NCI-H2081 treated with DMSO at 0.1 percent for 48 hours (cell line): ENCODE measurements at places on chromosomes 1 and 21.

DNA sequence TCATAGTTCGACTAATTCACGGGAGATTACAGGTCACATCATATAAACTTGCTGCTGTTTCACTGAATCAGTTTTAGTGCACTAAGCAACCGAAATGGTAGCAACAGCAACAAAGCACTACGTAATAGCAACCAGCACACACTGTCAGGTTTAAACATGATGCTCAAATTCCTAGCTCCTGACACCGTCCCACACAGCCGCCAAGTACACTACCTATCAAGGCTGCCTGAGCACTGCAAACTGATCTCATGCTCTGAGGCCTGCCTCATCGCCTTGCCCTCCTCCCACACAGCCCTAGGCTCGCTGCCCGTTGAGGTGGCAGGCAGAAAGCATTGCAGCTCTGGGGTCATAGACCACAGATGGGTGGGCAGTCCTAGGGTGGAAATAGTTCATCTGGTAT, 12.4 kb downstream of the LAMC2 start:
- no peak for DNase-seq

- DNase-seq: no peak
Measured at GRCh38 chr1:113792471-113792870, 19.8 kb downstream of the RSBN1 start.

DNA sequence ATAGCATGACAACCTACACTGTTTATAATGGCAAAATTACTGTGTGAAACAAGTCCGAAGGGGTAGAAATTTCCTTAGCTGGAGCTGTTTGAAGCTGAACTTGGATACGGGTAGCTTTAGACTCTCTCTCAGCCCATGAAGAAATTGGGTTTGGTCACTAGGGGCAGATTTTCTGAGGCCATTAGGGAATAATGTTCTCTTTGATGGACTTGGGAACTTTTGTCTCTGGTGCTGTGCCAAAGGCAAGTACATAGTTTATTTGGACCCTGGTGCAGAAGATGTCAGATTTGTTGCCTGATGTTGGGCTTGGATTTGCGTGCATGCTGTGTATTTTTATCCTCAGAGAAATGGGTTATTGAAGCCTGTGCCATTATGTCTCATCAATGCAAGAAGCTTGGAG, 109.6 kb downstream of the VPS13D start:
- no peak for DNase-seq

- DNase-seq: no peak
Measured at GRCh38 chr1:92482665-92483609, 3.8 kb downstream of the GFI1 start.

DNA sequence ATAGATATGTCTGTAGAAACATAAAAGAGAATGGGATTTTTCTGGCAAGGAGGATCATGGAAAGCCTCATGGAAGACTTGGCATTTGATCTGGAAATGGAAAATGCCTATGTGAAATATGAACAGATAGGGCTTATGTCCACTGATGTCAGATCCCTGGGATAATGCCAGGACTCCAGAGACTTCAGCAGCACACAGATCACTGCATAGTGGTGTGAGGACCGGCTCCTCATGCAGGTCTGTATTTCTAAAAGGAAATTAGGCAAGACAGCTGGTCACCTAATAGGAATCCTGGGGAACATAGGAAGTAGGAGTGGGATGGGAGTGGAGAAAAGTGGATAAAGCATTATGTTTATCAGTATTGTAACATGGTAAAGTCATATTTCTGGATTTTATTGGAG, 56.8 kb upstream of the IPO9 start:
- no peak for DNase-seq

- DNase-seq: no peak
Measured at GRCh38 chr1:202438393-202439174, 90.1 kb downstream of the PPP1R12B start.

DNA sequence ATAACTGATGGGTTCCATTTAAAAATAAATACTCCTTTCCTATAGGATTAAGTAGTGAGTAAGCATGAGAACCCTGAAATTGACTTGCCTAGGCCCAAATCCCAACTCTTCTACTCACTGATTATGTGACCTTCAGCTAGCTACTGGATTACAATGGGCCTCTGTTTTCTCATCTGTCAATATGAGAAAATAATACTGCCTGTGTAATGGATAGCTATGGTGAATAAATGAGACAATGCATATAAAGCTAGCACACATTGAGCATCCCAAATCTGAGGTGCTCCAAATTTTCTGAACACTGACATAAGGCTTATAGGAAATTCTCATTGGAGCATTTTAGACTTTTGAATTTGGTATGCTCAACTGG, 5.3 kb upstream of the LRRC8C start:
- DNase-seq: no peak

- DNase-seq: no peak
Measured at GRCh38 chr1:47871799-47872353, 125.3 kb downstream of the TRABD2B start.

DNA sequence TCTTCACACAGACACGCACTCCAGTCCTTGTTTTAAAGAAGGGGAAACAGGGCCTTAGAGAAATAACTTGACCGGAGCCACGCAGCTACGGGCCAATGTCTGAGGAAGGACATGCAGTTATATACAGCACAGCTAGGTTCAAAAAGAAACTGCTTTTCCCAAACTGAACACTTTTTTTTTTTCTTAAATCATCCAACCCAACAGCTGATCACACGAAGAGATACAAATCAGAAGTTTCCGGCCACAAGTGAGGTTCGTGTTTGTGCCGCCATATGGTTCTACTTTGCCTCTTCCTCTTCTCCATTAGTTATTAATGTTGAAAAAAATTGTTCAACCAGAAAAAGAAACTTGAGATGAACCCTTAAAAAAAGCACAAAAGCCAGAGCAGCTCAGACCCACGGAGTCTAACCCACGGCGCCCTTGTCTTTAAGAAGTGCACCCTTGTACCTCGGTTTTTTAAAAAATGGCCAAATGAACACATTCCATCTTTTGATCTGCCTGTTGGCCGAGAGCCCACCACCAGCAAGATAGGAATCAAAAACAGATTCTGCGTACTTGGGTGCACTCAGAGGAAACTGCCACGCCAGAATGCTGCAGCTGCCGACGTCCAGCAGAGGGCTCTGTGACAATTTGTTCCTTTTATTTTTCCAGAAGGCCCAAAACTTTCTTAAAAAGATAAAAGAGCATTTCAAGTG, 78.9 kb downstream of the SLC66A1 start:
- no peak for DNase-seq

DNA sequence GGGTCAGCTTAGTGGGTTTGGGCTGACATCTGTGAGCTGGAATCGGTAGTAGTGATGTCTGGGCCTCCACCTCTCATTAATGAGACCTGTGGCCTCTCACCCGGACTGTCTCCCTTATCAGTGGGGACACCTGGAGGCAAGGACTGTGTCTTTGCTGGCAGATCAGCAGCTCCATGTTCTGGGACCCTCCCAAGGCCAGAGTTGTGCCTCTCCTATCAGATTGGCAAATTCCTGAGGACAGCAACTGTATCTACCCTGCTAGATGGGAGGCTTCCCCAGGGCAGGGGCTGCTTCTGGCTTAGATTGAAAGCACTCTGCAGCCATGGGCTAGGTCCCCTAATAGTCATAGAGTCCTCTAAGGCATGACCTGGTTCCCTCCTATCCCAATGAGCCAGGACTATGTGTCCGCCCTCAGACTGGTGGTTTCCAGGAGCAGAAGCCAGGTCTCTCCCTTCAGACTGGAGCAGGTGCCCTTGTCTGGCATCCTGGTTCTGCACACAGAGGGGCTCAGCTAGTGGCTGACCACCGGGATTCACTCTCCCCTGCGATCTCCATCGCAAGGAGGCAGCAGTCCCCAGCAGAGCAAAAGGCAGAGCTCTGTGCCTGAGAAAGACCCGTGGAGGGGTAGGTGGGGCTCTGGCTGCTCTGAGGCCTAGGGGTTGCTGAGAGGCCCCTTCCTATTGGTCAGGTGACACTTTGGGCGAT, 5.8 kb downstream of the DRAXIN start:
- DNase-seq: no peak

- no peak for DNase-seq
Measured at GRCh38 chr1:185110145-185110544, 46.6 kb downstream of the TRMT1L start.

- no peak for DNase-seq
Measured at GRCh38 chr1:230061801-230062200, 5.2 kb upstream of the GALNT2 start.

GRCh38 chr1:23111600-23112535, 56.8 kb downstream of the LUZP1 start:
- DNase-seq: no peak

DNA sequence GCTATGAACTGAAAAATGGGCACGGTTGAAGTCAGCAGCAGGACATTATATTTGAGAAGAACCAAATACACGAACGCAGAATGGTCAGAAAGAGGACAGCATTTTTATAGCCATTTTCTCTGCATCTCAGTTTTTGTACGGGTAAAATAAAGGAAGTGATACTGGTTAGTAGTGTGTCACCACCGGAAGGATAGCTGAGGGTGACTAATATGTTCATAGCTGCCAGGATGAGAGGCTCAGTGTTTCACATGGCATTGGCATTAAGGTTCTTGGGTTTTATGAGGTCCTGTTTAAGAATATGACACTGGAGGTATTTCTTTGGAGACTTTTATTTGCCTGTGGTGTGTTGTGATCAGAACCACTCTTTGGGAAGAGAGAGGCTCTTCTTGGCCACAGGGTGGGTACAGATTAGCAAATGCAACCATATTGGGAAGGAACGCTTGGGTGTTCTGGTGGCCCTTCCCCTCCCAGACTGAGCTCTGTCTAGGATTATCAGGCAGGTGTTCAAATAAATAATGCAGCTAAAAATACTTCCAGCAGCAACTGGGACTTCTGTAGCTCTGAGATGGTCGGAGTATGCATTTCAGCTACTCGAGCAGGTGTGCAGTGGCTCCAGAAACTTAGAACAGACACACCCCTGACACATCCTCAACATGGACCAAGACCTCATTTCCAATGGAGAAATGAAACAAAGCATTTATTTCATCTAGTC, 158.2 kb downstream of the PBX1 start:
- DNase-seq: no peak

DNA sequence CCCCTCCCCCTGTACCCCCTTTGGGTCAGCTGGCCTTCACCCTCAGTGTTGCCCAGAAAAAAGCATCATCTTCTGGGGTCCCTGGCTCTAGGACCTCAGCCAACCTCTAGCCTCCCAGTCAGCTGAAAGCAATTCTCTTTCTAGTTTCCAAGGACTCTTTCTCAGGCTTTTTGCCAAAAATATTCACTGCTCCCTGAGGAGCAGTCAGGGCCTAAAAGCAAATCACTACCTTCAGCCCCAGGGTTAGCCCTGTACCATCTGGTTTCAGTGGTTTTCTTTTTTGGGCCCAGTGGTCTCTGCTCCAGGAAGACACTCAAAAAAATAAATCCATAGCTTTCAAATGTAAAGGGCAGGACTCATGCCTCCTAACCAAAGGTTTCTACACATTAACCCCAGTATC, 3.1 kb upstream of the LMOD1 start:
- DNase-seq: no peak
